ENCODE measurements at places on chromosomes 2 and 18.
A peak's percentile ranks its signal among the peaks of the same experiment; 100 is the strongest.

DNA sequence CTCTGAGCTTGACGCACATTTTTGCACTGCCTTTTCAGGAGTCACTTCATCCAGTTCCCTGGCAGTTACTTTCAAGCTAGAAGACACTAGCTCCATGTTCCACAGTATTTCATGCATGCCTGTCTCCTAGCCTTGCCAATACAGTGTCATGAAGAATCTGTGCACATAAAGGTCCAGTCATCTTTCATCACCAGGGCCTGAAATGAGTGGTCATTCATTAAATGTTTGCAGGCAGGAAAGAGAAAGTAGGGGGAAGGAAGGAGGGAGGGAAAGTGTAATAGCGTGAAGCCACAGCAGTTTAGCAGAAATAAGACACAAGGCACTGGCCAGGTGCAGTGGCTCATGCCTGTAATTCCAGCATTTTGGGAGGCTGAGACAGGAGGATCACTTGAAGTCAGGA lies 92.4 kb upstream of the COPS8 start:
- no peak for DNase-seq

- no peak for DNase-seq
Observed at GRCh38 chr2:231597014-231597611, 4.4 kb downstream of the TEX44 start.

DNA sequence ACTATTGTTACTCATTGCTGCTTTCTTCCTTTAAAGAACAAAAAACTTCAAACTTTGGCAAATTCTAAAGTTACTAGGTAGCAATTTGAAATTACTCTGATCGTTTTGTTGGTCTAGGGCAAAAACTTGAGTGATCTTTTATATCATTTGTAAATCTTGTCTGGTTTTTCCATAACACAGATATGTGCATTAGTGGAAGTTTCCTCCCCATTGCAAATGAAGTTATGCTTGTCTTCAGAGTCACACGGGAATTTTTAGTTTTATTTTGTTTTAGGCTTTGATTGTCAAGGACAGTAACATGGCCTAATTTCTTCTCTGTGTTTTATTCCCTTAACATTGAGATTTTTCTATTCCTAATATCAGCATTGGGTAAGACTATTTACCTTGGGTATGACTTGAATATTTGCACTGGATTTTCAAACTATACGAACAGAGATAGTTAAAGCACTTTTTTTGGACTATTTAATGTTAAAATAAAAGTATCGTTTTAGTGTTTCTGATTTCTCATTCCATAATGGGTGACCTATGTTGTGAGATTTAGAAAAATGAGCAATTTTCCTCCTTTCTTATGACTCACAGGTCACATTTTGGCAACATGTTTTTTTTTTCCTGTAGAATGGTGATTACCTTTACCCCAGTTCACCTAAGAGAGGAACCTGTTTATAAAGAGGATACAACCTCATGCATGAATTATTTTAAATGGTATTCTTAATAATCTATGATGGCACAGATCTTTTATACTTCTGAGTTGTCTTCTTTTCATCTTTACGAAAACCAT lies 65.0 kb downstream of the BABAM2 start:
- DNase-seq: no peak

GRCh38 chr2:64383016-64383591 lies 70.9 kb upstream of the LGALSL start:
- DNase-seq: no peak

GRCh38 chr2:46368401-46368800 lies 71.2 kb downstream of the EPAS1 start:
- DNase-seq: no peak

GRCh38 chr2:60500861-60501260 lies 52.6 kb downstream of the BCL11A start:
- no peak for DNase-seq

- no peak for DNase-seq
Observed at GRCh38 chr18:46621111-46621766, 35.8 kb downstream of the LOXHD1 start.

DNA sequence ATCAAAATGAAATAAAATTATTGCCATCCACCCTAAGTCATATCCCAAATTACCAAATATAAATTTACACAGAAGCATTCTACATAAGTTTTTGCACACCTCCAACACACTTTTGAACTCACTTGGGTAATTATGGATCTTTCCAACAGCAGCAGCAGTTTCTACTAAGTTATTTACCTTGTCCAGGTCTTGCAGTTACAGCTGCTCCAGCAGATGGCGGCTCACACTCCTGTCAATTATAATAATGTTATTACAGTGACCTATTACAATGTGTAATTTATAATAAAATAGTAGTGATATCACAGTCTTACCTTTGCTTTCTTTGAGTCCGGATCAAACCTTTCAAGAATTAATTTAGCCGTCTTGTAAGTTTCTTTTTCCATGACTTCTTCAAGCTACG lies 37.9 kb downstream of the LNPK start:
- DNase-seq: no peak

- peak; percentile 99 for DNase-seq
Observed at GRCh38 chr18:71902482-71902881, 641.7 kb downstream of the CBLN2 start.

DNA sequence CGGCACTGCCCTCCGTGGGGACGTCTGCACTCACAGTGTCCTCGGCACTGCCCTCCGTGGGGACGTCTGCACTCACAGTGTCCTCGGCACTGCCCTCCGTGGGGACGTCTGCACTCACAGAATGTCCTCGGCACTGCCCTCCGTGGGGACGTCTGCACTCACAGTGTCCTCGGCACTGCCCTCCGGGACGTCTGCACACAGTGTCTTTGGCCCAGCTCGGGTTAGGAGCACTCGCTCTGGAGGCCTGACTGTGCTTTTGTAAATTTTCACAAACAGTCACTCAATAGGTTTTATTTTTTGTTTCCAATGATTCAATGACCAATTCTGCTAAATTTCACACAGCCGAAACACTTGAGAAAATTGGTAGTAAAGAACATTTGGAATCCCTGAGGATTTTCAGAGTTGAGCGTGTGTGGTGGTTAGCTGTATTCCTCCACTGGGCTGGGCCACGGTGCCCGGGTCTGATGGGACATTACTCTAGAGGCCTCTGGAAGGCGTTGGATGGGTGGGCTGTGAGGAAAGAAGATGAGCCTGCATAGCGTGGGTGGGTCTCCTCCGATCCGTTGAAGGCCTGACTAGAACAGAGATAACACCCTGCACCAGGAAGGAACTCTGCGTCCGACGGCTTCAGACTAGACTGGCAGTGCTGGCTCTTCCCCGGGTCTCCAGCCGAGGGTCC lies 134.8 kb downstream of the RTP5 start:
- no peak for DNase-seq

DNA sequence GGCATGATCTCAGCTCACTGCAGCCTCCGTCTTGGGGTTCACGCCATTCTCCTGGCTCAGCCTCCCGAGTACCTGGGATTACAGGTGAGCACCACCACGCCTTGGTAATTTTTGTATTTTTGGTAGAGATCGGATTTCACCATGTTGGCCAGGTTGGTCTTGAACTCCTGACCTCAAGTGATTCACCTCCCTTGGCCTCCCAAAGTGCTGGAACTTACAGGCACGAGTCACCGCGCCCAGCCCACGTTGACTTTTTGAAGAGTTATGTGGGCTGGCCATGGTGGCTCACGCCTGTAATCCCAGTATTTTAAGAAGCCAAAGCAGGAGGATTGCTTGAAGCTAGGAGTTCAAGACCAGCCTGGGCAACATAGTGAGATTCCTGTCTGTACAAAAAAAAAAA lies 20.8 kb downstream of the CCL20 start:
- DNase-seq: no peak

DNA sequence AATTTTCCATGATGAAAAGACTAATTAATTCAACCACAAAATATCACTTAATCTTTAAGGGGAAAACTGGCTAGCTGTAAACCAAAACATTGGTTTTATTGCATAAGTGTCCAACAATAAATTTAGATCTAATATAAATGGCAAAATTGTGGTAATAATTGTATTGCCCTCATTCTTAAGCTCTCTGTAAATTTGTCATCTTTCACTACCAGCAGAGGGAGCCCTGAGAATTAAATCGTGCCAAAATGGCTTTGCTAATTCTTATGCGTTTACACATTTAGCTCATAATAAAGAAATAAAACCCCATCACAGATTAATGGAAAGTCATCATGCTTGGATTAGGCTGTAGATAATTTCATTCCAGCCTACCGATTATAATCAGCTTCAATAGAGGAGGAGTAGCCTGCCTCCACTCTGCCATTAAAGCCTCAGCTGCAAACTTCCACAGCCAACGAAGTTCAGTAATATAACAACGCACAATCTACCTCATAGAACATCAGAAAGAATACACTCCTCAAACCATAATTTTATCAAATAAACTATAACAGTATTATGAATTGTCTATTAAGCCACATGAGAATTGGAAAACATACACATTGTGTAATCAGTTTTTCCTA lies 70.0 kb upstream of the ATP5MC3 start:
- DNase-seq: no peak

DNA sequence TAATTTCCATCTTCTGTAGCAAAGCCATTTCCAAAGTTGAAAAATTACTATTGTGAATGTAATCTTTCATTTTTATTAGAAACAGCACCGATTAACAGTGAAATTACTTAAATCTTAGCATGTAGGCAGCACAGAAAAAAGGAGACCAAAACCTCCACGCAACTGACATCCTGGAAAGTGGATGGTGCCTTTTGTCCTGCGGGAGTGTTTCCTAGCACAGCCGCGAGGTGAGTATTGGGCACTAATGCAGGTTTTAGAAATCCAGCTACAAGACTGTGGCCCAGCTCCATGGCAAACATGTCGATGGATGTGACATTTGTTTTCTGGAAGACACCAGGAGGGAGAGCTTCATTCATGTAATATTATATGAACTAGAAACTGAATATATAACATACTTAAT lies 86.9 kb downstream of the MBP start:
- DNase-seq: no peak

DNA sequence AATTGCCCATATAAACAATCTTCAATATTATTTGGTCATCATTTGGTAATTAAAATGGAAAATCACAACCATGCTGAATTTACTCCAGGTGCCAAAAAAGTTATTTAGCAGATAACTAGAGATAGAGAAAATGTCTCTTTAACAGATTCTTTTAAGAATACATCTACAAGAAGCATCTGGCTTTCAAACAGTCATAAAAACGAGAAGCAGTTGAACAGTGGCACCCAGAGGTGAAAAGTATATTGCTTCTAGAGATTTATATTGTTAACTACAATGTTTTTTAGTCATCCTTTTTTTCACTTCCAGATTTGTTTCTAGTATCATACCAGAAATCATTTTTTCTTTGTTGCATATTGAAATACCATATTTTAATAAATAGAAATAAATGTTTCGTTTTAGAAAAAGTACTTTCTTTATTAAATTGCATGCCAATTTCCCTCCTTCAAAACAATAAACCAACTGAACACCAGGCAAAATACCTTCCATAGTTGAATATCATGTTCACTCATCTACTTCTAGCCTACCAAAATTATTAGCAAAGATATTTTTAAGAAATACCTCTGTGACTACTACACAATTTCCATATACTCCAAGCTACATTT lies 65.4 kb upstream of the HNRNPA3 start:
- peak; percentile 78 for DNase-seq

DNA sequence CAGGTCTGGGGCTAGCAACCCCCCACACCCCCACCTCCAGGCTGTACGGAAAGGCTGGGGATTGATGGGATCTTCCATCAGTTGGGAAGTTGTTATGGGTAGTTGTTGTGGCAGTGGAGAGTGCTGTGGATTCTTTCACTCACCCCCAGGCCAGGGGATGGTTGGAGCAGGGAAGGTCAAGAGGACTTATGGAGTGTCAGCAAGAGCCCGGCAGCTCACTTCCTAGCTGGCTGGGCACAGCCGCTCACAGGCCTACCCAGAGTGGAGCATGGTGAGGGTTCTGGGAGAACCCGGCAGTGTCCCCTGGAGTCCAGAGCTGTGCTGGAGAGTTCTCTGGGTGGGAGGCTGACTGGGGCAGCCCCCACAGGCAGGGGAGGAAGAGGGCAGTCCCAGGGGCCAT lies 122.2 kb downstream of the MSH2 start:
- no peak for DNase-seq

- no peak for DNase-seq
Observed at GRCh38 chr2:122528061-122528460, 772.6 kb downstream of the TSN start.

DNA sequence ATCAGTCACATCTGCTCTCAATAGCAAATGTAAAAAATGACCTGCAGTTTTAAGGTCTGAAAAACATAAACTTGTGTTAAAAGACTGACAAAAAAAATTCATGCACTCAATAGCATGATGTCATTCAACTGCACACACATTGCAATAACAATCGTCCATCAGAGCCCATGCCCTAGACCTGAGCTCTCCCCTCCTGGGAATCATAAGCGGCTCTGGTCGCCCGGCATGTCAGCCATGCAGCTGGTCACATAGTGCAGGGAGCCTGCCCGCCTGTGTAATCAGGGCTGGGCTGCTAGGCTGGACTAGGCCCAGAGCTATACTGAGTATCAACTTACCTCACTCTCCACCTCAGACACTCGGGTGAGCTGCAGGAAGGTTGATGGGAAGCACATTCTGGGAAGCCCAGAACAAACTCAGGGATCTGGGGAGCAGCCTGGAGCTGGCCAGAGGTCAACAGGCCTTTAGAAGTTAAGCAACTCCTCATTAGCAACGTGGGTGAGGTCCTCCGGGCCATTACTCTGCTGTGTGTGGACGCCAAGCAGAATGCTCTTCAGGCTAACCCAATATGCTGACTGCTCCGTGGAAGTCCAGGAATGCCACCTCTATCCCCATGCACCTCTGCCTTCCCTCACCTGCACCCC lies 165.5 kb downstream of the TTC32 start:
- DNase-seq: no peak

- no peak for DNase-seq
Observed at GRCh38 chr2:206422493-206422892, 20.8 kb upstream of the ADAM23 start.
